ENCODE measurements at places on chromosomes 11 and 22.

DNA sequence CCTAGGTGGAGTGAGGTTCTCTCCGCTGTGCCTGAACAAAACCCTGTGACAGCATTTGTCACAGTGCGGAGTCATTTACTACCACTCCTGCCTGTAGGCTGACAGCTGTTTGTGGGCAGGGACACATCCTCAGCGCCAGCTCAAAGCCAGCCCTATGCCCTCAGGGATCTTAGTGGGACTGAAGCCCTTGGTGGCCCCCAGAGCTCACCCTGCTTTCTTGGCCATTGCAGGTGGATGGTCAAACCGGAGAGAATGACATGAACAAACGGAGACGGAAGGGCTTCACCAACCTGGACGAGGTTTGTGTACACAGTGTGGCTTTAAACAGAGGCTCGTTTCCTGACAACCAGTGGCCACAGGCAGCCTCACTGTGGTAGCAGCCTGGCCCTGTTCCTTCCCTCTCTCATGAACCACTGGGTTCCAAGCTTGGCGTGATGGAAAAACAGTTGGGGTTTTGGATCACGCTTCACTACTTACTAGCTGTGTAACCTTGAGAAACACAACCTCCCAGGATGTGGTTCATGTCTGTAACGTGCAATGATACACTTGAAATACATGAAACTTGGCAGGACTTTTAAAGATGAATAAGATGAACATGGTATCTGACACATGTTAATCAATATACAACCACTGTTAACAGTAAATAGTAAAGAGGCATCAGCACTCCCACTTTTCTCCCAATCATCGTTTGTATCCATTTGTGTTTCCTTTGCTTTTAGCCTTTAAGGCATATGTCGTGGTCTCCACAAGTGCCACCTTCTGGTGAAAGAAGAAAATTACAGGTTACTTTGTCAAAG lies 125.8 kb downstream of the MICAL2 start:
- peak; percentile 70 for DNase-seq

- no peak for DNase-seq
Observed at GRCh38 chr11:118957549-118957948, 1.5 kb downstream of the UPK2 start.

DNA sequence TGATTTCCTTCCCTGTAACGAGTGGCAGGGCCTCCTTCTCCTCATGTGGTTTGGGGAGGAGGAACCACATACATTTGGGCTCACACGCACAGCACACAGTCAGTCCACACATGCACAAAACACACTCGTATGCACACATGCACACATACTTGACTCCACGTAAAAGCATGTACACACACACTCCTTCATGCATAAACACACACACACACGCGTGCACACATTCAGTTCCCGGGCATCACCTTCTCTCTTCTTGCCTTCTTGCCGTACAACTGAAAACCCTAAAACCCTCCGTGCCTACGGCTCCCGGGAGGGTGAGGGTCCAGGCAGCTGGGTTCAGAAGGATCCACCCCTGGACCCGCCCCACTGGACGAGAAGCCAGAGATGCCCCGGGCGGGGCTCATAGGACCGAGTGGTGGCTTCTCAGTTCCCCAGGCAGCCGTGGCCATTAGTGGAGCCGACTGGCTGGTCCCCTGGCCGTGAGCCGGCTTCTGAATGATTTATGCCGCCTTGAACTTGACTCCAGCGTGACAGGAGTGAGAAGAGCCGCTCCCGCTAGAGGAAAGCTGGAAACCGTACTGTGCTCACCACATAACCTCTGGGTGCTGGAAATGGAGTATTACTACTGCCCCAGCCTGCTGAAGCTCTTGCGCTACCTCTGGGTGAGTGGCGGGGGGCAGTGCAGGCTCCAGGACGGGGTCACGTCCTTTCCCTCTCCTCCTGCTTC lies 117.4 kb downstream of the KIAA1671 start:
- no peak for DNase-seq

GRCh38 chr11:46402957-46403902 lies 11.7 kb upstream of the CHRM4 start:
- no peak for DNase-seq

- DNase-seq = no peak
Observed at GRCh38 chr22:41198027-41198580, 7.0 kb upstream of the L3MBTL2 start.

GRCh38 chr11:41190437-41191082 lies 268.9 kb downstream of the LRRC4C start:
- DNase-seq = no peak

DNA sequence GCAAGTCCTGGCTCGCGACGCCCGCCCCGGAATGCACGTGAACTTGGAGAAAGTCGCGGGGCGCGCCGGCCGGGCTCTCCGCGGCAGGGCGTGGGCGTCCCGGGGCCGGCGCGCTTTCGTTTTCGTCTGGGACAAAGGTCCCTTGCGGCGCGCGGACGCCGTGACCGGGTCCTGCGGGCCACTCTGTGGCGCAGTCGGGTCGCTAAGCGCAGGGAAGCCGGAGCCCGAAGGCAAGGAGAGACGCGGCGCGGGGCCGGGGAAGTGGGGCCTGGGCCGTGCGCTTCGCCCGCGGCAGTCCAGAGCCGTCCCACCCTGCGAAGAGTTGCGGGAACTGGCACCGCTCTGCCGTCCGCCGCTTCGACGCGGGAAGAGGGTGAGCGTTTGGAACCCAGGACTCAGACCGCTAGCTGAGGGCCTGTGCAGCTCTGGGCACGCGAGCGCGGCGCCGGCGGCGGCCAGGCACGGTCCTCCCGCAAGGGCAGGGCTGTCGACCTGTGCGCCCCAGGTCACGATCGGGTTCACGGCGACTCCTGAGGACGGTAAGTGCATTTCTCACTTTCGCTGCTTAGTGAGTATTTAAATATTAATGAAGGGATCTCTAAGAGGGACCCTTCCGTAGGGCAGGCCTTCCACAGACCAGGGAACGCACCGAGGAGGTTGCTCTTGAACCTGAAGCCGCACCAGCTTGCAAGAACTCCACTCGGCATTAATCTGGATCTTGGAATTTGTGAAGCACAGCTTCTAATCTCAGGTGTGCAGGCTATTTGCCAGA lies 78.0 kb upstream of the PPARA start:
- peak; percentile 43 for DNase-seq

- DNase-seq = no peak
Observed at GRCh38 chr11:64933213-64933934, 2.3 kb downstream of the GPHA2 start.

GRCh38 chr11:112057170-112057569 lies 16.6 kb downstream of the PIH1D2 start:
- no peak for DNase-seq

DNA sequence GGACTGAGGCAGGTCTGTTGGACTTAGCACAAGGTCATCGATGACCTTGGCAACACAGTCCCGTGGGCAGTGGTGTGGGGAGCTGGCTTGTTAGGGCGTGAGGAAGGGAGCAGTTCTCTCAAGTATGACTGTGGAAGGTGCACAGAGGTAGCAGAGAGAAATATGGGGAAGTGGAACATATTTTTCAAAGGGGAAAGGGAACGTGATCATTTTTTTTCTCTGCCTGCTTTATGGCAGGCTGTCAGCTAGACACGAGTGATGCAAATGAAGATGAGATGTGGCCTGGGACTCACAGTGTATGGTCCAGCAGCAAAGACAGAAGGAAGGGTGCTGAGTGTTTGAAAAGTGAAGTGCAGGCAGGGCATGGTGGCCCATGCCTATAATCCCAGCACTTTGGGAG lies 30.6 kb downstream of the ADAMTS8 start:
- DNase-seq = no peak

DNA sequence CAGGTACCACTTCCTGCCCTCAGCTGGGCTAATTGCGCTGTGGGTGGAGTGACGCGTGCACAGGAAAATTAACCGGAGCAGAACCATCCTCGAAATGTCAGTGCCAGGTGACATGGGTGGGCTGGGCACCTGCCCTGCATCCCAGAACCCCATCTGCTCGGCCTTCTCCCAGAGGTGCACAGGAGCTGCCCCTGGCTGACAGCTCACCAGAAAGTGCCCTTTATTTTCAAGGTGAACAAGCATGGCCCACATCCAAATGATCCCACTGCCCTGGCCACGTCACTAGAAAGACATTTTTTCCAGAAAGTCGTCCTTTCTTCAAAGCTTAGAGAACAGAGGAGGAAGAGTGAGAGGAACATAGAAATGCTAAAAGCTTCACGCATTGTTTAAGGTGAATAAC lies 4.1 kb upstream of the ELFN2 start:
- DNase-seq = no peak

- DNase-seq = no peak
Observed at GRCh38 chr11:116445108-116446047, 327.4 kb downstream of the BUD13 start.

DNA sequence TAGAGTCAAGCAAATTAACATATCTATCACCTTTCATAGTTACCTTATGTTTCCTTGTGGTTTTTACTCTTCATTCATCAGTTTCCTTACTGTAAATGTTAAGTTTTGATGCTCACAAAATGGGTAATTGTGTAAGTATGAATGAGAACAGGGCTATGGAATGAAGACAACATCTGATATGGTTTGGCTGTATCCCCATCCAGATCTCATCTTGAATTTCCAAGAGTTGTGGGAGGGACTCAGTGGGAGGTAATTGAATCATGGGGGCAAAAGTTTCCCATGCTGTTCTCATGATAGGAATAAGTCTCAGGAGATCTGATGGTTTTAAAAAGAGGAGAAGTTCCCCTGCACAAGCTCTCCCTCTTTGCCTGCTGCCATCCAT lies 107.6 kb downstream of the CCDC34 start:
- DNase-seq = peak; percentile 52

DNA sequence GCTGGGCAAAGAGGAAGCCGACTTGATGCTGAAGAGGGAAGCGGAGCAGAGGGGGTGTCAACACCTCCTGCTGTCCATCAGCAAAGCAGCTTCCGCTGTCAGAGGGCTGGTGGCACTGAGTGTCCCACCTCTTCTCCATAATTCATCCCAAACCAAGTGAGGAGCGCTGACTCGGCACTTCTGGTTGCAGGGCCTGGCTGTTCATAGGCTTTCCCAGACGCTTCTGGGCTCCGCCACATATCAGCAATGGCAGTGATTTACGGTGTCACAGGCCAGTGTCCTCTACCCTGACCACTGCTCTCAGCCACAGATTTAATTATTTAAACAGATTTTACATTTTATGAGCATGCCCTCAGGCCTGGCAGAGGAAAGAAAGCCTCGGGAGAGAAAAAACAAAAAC lies 70.1 kb upstream of the TENM4 start:
- DNase-seq = no peak

GRCh38 chr11:61718621-61719302 lies 33.7 kb upstream of the MYRF start:
- DNase-seq = peak; percentile 94

DNA sequence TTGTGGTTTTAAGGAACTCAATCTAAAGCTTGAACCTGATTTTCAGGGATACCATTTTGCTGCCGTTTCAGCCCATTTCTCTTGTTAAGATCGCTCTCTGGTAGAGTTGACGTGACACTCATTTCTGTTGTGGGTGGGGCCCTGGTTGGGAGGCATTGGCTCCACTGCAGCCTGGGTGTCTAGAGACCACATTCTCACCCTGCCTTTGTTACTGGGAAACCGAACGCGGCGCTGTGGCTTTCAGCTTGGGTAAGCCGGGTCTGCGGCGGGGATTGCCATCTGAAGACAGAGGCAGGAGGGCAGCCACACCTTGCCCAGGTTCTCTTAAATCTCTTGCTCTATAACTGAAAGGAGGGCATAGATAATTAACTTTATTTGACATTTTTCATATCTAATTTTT lies 3.2 kb downstream of the EHF start:
- no peak for DNase-seq

DNA sequence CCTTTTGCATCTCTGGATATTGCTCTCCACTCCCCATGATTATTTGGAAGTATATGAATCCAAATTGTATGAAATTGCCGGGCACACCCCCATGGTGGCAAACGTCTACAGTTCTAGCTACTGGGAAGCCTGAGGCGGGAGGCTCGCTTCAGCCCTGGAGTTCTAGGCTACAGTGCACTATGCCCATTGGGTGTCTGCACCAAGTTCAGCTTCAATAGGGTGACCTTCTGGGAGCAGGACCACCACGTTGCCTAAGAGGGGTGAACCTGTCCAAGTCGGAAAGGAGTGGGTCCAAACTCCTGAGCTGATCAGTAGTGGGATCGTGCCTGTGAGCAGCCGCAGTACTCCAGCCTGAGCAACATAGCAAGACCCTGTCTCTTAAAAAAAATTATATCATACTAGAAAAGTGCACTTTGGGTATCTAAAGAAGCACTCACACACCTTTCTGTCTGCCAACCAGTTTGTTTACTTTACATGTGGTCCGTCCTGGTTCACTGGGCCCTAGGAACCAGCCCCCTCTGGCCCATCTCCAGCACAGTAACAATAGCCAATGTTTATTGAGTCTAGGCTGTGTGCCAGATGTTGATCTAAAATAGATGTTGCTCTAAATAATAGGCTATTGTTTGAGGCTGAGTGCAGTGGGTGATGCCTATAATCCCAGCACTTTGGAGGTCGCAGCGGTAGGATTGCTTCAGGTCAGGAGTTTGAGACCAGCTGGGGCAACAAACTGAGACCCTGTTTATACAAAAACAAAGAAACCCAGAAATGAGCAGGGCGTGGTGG lies 16.4 kb upstream of the KAT5 start:
- no peak for DNase-seq

- no peak for DNase-seq
Observed at GRCh38 chr22:48563966-48564330, 1263.7 kb downstream of the BRD1 start.

DNA sequence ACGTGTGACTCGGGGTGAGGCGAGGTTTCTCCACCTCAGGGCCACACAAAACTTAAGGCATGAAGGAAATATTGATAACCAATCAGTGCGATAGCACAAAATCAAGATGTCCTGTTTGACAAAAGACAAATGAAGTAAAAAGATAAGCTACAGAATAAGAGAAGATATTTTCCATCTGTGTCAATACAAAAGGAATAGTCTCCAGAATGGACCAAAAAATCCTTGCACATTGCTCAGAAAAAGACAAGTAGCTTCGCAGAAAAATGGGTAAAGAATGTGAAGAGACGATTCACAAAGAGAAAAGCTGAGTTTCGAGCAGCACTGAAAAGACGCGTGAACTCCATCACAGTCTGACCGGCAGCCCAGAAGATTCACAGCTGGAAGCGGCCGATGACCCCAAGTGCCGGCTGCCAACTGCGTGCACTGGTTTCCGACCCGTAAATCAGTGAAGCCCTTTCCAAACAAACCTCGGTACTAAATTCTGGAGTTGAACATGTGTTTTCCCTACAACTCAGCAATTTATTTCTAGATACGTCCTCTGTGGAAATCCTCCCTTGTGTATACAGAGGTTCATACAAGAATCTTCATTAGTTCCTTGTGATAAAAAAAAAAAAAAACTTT lies 308.4 kb downstream of the BRD1 start:
- DNase-seq = no peak

GRCh38 chr11:5666402-5666793 lies 18.5 kb downstream of the TRIM5 start:
- DNase-seq = no peak

DNA sequence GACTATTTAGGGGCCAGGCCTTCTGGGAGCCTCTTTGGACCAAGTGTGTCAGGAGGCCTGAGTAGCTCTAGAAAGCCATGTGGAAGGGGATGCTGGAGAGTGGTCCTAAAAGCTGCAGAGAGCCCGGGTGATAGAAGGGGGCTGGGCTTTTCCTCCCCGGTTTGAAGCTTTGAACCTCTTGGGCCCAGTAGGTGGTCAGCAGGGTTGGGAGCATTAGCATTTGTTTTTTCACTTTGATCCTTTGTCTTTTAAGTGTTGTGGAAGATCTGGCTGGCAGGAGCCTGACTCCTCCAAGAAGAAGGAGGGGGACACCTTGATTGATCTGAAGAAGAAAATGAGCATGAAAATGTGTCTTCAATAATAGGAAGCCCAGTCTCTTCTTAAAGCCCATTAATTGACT lies 596.6 kb downstream of the INSC start:
- DNase-seq = no peak

Data from GM03348 (cell line).